ENCODE measurements at places on chromosomes 4 and X.

GRCh38 chrX:48976086-48976485, 4.4 kb upstream of the KCND1 start:
- no peak for DNase-seq

- DNase-seq: no peak
Measured at GRCh38 chr4:2570551-2571222, 34.2 kb downstream of the FAM193A start.

- no peak for DNase-seq
Measured at GRCh38 chr4:158316264-158316663, 106.0 kb downstream of the TMEM144 start.

DNA sequence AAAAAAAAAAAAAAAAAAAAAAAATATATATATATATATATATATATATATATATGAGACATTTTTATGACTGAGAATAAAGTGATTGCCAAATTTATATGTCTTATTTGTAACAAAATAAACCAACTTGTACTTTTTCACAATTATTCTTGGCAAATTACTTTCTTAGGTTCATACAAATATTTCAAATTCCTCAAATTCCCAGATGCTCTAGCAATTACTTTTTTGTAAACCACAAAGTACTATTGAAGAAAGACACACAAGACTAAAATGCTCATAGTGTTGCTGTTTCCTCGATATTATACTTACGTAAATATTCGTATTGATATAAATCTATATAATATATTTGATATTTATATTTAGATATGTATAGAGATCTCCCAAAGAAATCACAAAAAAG, 390.0 kb downstream of the FAT4 start:
- DNase-seq: no peak

DNA sequence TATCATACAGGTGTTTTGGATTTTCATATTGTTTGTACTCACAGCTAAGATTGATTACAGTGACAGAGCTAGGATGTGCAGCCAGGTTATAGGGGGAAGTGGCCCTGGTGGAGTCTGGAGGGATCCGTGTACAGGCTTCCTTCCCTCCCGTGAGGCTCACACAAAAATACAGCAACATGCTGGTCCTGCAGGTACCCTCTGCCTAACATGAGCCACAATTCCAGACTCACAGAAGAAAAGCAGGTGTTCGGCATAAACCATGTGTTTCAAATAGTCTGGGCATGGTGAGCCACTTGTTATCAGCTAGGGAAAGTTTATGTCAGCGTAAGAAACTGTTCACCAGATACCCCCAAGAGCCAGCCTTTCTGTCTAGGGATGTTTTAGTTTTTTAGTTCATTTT, 82.9 kb downstream of the HTT start:
- DNase-seq: no peak

DNA sequence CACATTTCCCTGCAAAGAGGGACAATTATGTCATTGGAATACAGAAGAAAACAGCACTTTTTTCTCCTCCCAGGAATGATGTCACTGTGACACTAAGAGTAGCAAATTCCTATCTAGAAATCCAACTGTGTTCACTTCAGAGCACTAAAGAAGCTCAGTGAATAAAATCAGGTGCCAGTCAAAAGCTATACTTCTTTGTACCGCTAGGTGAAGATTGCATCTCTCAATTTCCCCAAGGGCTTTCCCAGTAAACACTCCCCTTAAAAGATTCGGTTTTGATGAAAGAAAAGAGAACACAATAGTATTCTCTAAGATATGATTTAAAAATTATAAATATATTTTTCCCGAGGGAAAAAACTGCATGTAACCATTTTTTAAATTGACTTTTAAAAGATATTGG, 104.7 kb upstream of the MID1 start:
- no peak for DNase-seq

- DNase-seq: no peak
Measured at GRCh38 chrX:120251471-120252011, 929 bp downstream of the ZBTB33 start.

GRCh38 chr4:7328913-7329638, 105.7 kb downstream of the PSAPL1 start:
- no peak for DNase-seq

- no peak for DNase-seq
Measured at GRCh38 chr4:181890911-181891310, 352.3 kb upstream of the TENM3 start.

GRCh38 chr4:67393699-67394281, 151.5 kb downstream of the CENPC start:
- DNase-seq: no peak

DNA sequence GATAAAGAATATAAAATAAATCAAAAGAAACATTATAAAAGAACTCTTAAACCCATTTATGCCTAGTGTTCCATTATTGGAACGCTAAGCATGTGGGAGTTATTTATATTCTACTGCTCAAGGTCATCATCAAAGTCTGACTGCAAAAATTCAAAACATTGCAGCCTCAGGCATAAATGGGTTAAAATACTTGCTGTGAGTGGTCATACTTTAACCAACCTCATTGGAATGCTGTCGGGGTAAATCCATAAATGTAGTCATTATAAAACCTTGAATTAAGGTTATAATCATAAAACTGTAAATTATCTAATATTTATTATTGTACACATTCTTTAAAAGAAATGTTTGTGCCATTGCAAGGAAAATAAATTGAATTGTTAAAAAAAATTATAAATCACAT, 55.0 kb downstream of the RPS6KA6 start:
- no peak for DNase-seq

GRCh38 chr4:101005659-101006058, 341.7 kb downstream of the PPP3CA start:
- DNase-seq: no peak

DNA sequence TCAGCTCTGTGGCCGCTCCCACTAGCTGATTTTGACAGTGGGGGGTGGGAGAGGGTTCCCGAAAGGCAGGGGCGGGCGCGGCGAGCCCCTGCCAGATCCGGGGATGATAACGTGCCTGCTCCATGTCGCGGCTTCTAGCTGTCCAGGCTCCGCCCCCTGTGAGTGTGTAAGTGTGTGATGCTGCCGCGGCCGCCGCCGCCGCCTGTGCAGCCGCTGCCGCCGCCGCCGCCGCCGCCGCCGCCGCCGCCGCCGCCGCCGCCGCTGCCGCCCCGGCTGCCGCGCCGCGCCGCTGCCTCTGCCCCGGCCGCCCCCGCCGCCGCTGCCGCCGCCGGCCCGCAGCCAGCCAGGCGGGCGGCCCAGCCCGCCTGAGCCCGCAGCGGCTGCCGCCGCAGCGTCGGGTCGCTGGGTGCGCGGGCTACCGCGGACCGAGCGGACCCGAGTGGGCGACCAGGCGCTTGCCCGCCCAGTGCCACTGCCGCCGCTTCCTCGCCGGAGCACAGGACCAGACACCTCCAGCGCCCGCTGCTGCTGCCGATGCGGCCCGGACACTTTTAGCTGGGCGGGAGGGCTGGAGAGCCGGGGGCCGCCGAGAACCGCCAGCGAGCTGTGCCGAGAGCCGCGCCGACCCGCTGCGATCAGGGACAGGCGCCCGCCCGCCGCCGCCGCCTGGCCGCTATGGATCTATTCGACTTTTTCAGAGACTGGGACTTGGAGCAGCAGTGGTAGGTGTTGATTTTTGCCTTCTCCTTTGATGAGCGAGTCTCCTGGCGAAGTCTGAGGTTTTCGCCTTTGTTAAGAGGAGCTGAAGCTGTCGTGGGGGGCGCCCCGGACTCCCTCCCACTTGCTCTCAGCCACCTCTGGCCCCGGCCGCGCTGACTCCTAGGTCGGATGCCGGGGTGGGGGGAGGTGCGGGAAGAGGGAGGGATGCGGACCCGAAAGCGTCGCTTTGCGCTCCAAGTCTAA, at the start of gene AFF2:
Gene AFF2 (plus strand): TSS at position 195 of the 963 bp plus-strand sequence. CDS start 481 bp downstream, at position 676.
- DNase-seq: no peak

DNA sequence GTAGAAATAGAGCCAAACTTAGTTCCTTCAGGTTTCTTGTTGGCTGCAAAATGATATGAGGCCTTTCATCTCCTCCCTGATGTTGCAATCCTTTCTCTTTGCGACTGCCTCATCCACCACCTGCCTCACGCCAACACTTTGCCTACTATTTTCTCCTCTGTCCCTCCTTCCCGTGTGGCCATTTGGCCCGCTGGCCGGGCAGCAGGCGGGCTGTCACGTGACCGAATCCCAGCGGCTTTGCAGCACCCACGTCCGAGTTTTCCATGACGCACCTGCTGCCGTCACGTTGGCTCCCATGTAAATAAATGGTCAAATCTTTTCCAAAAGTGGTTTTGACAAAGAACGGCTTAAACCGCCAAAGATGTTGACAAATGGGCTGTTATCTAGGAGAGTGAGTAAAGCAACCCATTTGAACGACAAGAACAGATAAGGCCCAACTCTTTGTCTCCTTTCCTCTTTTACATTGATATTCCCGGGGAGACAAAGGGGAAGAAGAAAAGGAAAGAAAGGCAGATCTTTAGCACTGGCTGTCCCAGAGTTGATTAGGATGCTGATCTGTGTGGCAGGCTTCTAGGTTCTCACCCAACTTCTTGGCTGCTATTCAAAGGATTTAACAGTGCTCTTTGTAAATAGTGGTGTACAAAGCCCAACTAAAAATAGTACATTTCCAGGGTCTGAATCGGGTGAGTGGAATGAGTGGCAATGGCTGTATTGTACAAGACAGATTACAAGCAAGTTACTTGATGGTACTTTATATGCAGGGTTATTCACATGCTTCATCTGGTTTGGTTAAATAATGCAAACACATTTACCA, 174.2 kb upstream of the JADE1 start:
- no peak for DNase-seq

DNA sequence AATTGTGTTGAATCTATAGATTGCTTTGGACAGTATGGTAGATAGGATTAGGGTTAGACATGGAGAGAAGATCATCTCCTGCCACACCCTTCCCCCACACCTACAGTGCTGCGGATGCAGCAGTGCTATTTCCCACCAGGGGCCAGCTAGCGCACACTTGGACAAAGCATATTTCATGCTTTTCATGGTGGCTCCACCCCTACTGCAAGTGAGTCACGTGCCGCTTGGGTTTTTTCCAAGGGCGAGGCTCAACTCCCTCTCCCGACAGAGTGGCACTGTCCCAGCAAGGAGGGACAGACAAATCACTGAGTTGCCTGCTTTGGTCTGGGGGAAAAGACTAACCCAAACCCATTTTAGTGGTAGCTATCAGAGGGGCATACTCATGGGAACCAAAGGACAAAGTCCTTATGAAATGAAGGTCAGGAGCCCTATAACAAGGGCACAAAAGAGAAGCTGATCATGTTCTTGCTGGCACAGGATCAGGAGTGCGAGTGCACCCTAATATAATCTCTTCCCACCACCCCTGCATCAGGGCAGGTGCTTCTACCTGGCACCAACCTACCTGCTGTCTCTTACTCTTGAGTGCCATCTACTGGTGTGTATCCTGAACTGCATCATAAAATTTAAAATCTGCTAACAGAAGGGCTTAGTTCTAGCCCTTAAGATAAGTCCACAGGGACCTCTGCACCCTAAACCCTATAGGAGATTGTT, 55.1 kb upstream of the PGAM4 start:
- DNase-seq: no peak

DNA sequence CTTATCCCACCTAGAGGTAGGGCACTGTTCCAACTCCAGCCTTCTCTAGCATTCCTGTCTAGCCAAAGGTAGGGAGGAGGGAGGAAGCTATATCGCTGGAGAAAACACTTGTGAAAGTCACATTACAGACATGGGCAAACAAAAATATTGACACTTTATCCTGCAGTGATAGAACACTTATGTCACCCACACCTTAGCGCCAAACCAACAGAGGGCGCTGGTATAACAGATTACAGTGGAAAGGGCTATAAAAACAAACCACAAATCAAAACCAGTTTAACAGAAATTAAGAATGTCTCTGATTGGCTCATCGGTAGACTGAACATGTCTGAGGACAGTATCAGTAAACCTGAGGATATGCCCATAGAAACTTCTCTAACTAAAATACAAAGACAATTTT, 451.3 kb downstream of the TLL1 start:
- no peak for DNase-seq

DNA sequence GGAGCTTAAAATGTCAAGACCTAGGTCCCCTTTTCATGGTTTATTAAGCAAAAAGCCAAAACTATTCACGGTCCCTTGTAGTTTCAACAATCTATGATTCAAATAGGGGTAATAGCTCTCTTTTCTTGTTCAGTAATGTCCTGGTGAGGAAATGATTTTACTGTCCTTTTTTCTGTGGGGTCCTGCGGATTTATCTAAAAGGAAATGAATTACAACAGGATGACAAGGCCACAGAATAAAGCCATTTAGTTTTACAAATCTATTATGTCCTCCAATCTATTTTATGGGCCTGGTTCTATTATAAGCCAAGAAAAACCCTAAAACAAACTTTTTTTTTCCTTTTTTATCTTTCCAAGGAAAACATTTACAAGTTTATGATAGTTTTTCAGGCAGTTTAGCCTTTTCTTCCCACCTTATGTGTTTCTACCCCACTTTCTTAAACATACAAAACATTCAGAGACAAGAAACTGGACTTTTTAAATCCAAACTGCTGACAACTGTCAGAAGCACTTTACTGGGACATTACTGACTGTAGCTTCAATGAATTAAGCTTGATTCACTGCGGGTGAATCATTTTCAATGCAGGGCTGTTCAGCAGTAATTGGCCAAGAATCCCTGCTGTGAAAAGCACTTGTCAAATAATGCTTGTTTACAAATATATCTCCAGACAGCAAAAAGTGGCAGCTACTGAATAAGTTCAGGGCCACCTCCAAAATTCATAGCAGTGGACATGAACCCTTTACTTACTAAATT, 4.3 kb downstream of the EPHA5 start:
- DNase-seq: no peak

GRCh38 chrX:109732017-109732801, 848 bp downstream of the ACSL4 start:
- DNase-seq: no peak

DNA sequence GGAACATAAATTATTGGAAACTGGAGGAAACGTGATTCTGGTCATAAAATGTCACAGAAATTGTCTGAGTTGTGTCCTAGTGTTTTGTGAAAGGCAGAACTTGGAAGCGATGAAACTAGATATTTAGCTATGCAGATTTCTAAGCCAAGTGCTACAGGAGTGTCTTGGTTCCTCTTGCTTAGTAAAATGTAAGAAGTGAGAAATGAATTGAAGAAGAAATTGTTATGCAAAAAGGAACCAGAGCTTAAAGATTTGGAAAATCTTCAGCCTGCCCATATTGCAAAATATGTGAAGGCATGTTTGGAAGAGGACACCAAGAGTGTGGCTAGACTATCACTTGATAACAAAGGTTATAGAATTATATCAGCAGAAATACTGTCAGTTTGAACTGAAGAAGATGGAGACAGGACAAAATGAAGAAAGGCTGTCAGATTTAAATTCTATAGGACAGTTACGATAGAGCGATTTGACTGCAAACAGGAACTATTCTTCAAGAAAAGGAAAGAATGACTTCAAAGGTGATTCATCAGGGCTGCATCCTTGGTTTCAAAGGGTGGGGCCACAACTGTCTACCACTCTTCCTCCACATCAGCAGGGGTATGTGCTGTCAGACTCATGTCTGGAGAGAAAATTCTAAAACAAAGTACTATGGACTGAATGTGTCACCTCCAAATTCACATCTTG, 9.4 kb upstream of the CDS1 start:
- DNase-seq: no peak

DNA sequence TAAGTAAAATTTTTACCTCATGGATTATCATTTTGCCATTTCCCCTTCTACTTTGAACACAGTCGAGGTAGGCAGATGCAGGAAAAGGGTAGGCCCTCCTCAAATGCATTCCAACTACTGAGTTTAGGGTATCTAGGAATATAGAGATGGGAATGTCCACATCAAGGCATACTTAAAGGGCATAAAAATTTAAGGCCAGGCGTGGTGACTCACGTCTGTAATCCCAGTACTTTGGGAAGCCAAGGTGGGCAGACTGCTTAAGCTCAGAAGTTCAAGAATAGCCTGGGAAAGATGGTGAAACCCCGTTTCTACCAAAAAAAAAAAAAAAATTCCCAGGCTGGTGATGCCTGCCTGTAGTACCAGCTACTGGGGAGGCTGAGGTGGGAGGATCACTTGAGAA, 146.5 kb downstream of the PDGFC start:
- no peak for DNase-seq

Data from stimulated activated CD8-positive, alpha-beta memory T cell treated with anti-CD3 and anti-CD28 coated beads, Interleukin-15, amount 100 ng/mL, for 24 hours (primary cell).